ENCODE measurements at places on chromosomes 2 and 18.

GRCh38 chr18:27948986-27949385, 227.9 kb downstream of the CDH2 start:
- no peak for DNase-seq

DNA sequence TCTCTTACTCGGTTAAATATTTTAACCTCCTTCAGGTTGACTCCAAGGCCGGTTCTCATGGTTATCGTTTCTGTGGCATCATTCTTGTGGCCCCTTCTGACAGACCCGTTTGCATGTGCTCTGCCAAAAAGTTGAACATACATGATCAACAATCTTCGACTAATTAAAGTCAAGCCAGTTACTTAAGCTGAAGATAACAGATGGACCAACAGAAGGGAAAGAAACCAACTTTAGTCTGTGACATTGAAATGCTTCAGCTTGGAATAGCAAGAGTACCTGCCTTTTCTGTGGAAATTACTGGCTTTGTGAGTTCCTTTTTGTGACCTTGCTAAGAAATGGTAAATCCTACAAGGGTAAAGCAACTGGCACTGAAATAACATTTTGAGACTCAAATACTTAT, 1429.1 kb downstream of the LRP1B start:
- no peak for DNase-seq

GRCh38 chr18:46402396-46402795, 254.6 kb downstream of the LOXHD1 start:
- no peak for DNase-seq

- DNase-seq: no peak
Measured at GRCh38 chr2:202718614-202719013, 83.8 kb downstream of the FAM117B start.

DNA sequence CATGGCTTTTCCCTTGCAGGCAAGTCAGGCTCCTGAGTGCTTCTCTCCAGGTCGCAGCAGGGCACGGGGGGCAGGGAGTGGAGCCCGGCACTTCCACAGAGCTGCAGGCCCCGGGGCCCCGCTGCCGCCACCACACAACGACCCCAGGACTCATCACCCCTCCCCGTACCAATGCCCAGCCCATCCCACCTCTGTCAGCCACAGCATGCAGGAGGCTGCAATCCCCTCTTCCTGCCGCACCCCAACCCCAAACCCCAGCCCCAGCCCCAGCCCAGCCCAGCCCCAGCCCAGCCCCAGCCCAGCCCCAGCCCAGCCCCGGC, 288.0 kb downstream of the NDUFA10 start:
- DNase-seq: no peak

- DNase-seq: no peak
Measured at GRCh38 chr18:22557168-22557941, 139.6 kb upstream of the CTAGE1 start.

DNA sequence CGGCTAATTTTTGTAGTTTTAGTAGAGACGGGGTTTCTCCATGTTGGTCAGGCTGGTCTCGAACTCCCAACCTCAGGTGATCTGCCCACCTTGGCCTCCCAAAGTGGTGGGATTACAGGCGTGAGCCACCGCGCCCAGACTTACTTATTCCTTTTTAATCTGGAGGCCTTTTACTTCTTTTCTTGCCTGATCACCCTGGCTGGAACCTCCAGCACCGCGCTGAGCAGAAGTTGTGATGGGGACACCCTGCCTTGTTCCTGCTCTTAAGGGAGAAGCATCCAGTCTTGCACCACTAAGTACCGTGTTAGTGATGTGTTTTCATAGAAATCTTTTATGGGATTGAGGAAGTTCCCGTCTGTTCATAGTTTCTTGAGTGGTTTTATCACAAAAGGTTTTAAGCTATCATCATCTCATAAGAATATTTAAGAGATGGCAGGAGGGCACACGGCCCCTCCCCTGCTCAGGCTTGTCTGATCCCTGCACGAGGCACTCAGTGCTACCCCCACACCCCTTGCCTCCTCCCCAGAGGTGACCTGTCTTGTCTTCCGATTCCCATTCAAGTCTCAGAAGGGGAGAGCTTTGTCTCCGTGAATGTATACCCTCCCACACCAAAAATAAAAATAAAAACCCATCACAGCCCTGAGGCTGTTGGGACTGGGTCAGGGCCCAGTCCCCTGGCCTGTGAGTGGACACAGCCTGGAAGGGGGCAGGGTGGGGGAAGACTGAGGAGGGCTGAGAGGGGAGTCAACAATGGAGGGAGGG, 65.3 kb upstream of the SMAD7 start:
- DNase-seq: no peak

DNA sequence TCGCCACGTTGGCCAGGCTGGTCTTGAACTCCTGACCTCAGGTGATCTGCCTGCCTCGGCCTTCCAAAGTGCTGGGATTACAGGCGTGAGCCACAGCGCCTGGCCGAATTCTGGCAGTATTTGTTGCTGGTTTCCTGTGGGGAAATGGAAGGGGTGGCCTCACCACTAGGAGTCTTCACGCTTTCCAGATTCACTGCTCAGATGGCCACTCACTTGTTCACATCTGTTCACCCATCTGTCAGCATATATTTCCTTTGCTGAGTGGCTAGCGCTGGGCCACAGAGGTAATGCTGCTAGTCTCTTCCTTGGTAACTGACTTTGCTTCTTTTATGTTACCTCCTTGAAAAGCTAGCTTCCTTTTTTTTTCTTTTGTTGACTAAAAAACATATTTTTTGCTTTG, 27.2 kb downstream of the TMEM177 start:
- DNase-seq: no peak

DNA sequence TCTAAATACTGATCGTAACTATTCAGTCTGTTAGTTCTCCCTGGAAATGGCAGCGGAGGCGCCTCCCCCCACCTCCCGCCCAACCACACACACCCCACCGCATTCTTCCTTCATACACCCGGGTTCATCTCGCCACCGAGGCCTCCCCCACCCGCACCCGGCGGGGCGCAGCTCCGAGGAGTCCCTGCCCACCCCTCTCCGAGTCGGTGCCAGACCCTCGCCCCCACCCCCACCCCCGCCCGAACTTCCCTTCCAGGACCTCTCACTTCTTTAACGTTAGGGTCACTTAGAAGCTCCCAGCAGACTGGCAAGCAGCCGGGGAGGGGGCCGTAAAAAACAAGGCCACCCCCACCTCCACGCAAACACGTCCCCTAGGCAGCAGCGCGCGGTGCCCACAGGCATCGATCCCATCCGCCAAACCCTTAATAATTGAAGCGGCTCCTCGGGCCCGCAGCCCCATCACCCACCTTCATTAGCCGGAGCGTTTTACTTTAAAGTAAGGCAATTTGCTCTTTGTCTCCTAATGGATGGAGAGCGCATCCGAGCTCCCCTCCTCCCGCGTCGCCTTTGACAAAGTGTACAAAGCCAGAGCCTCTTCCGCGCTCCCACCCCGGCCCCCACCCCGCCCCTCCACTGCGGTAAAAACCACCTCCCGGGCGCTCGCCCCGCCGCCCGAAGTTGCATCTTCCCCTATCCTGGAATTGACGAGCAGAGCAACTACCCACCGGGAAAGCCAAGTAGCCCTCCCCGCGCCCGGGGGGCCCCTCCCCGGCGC, 624 bp downstream of the ZNF516 start:
- DNase-seq: peak; percentile 48

DNA sequence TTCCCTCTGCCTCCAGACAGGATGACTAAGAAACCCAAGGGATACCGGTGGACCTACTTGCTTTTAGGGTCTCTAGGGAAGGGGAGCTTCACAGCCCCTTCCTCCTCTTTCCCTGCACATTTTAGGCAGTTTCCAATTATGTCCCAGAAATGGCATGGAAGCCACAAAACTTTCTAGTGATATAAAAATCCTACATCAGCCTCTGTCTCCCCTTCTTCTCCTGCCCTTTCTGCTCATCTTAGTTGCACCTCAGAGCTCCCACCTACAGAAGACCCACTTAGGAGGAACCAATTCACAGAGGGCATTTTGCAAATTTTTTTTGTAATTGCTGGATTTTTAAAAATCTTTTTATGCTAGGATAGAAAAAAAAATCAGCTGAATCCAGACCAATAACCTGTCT, 263.1 kb downstream of the TNS1 start:
- no peak for DNase-seq

DNA sequence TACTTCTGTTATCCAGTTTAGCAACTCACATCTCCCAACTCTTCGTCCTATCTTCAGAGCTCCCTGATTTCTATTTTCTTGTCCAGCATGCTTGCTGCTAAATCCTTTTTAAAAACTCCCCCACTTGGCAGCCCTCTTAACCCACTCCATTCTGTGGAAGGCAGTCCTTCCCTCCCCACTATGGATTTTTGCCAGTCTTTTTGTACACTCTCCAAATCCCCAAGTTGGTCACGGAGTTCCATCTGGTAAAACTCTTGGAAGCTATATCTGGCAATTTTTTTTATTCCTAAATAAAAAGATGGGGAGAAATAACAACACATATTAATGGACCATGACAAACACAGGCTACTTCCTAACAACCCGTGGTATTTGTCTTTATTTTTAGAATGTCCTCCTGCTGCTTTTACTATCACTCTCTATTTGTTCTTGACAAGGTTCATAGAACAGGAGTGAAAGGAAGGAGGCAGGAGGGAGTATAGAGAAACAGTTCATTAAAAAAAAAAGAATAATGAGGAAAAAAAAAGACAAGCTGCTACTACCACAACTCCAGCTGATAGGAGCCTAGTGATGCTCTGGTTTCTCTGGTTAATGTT, 120.0 kb upstream of the THSD7B start:
- DNase-seq: no peak

DNA sequence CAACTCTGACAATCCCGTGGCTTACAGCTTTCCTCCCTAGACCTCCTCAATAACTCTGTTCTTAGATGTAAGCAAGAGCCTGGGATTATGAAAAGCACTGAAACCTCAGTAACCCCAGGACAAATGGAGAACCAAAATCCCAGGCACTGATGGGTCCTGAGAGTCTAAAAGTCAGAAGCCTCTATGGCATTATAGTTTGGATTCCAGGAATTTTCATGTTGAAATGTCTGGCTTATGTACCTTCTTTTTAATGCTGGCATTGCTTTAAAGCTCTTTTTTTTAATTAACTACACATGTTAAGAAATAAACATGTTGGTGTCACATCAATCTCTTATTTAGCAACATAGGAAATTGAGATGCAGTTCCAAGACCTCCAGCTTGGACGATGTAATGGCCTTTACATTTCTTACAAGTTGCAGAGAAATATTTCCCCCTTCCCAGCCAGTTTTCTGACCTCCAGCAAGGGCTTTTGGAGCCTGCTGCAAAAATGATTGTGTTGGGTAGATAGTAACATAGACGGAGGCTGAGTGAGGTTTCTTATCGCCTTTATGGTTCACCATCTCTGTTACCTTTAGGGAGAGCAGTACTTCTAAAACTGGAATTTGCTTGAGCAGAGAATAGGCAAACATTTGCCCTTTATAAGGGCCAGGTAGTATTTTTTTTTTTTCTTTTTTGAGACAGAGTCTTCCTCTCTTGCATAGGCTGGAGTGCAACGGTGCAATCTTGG, 84.8 kb upstream of the RASGRP3 start:
- DNase-seq: no peak

DNA sequence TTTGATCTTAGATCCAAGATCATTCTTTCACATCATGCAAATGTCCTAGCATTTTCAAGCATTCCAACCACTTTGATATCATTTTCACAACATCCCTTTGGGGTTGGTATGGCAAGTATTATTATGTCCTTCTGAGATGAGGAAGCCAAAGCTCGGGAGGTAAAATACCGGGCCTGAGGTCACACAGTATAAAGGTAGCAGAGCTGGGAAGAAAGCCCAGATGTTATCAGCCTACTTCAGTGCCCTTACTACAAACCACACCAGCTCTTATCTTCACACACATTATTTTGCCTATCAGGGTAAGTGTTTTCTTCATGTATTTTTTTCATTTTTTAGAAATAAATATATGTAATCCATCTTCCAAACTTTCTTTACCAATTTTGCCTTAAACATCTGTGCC, 4.2 kb upstream of the B4GALT6 start:
- no peak for DNase-seq

GRCh38 chr2:16066261-16067036, 126.1 kb downstream of the MYCN start:
- no peak for DNase-seq
